RWPE2 (cell line): ENCODE measurements at places on chromosomes 3 and 15.

DNA sequence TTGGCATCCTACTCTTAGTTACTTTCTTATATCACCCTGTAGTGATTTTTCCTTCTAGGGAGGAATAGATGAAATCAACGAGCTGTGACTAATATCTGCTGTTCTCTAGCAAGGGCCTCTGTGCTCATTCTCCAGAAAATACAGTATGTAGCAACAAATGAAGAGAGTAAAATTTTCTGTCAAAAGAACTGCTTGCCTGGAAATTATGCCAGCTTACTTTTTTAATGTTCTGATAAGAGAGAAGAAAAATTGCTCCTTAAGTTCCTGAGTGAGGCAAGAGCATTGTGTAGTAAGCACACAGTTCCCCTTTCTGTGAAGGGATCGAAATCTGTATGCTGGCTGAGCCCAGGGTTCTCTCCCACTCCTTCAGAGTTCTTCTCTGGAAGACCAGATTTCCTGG, 51.4 kb upstream of the GK5 start:
- DNase-seq = no peak

- no peak for DNase-seq
Measured at GRCh38 chr3:66656609-66657008, 155.8 kb upstream of the LRIG1 start.

- no peak for DNase-seq
Measured at GRCh38 chr15:83845230-83845629, 191.3 kb downstream of the ADAMTSL3 start.

GRCh38 chr15:71571641-71572040, 238.7 kb upstream of the NR2E3 start:
- DNase-seq = no peak

GRCh38 chr15:35838424-35839111, 292.6 kb upstream of the DPH6 start:
- no peak for DNase-seq

DNA sequence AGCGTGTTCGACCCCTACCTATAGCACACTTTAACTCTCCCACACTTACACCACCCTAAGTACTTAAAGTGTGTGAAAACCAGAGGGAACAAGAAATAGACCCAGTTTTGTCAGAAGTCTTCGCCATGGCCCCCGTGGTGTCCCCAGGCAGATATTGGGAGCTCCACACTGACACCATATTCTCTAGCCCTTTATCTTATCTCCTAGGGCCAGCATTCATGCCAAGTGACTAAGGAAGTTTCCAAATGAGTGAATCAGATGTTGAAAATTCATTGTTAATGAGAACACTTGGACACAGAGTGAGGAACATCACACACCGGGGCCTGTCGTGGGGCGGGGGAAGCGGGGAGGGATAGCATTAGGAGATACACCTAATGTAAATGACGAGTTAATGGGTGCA, 31.8 kb downstream of the P3H2 start:
- DNase-seq = no peak

GRCh38 chr3:12585970-12586369, 29.1 kb downstream of the MKRN2 start:
- DNase-seq = no peak

DNA sequence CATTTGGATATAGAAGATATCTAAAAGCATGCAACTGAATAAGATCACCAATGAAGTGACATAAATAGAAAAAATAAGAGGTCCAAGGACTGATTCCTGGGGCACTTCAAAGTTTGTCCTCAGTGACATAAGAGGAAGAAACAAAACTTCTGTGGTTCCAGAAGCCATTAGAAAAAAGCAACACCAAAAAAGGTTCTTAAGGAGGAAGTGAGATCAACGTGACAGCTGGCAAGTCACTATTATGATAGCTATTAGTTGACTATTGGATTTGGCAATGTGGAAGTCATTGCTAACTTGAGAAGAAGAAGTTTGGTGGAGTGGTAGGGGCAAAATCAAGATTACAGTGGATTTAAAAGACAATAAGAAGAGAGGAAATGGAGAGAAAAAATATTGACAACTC, 1098.3 kb downstream of the NAALADL2 start:
- DNase-seq = no peak

DNA sequence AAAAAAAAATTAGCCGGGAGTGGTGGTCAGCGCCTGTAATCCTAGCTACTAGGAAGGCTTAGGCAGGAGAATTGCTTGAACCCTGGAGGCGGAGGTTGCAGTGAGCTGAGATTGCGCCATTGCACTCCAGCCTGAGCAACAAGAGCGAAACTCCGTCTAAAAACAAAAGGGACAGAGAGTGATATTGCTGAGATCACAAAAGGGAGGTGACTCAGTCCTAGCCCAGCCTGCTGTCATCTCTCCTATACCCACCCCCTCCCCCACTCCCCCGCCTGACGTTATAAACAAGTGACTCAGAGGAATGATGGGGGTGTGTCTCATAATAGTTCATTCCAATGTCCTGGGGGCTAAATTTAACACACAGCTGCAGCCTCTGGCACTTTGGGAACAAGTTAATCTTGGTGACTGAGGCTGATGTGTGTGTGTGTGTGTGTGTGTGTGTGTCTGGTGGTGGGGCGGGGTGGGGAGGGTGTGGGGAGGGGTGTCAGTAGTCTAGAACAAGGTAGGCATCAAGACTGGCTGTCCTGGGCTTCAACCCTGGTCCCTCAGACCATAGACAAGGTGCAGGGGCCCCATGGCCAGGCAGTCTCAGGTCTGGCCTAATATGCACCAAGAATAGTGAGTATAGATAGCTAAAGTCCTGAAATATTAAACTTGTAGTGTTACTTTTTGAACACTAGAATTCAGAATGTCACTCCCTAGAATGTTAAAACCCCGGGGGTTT, 1.3 kb upstream of the KLHL40 start:
- DNase-seq = peak; percentile 88

DNA sequence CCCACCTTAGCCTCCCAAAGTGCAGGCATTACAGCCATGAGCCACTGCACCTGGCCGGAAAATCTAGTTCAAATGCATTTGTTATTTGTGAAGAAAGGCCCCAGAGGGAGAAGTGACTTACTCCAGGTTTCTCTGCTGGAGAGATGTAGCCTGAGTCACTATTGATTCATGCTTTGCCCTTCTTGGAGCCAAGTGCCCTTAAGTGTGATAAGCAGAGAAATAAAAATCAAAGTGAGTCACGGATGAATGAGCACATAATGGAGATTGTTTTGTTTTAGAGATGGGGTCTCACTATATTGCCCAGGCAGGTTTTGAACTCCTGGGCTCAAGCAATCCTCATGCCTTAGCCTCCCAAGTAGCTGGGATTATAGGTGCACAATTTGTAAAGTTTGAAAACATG, 33.1 kb downstream of the CDC25A start:
- DNase-seq = no peak

GRCh38 chr3:177606891-177607290, 409.6 kb upstream of the TBL1XR1 start:
- DNase-seq = no peak

DNA sequence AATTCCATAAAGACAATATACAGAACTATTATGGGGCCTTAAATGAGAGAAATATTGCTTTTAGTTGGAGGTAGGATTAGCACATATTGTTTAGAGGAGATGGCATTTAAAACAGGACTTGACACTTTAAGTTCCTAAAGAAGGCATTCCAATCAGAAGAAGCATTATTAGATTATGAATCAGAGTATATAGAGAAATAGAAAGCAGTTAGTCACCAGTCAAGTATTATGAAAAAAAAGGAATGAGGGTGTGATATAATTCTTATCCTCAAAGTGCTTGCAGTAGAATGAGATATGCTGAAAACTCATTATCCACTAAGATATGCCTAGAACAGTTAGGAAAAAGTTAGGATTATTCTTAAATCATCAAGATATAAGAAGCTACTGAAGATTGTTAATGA, 456.2 kb downstream of the ZNF385D start:
- no peak for DNase-seq

- DNase-seq = no peak
Measured at GRCh38 chr3:71258526-71258925, 325.0 kb downstream of the FOXP1 start.

GRCh38 chr15:95584088-95584487, 746.4 kb upstream of the NR2F2 start:
- DNase-seq = no peak

- no peak for DNase-seq
Measured at GRCh38 chr3:152232679-152233078, 36.0 kb upstream of the MBNL1 start.

GRCh38 chr3:144175644-144176425, 204.2 kb downstream of the DIPK2A start:
- no peak for DNase-seq

DNA sequence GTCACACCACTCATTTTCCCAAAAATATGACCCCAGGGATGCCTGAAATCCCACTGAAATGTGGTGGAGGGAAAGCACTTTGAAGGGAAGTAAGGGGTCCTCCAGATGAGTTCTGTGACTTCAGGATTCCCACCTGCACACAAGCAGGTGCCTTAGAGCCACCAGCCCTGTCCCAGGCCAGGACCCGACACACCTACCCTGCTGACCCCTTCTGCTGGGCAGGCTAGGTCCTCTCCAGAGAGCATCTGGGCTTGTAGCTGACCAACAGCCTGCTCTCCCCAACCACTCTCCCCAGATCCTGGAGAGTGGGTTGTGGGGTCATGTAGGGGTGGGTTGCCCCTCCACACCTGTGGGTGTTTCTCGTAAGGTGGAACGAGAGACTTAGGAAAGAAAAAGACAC, 14.9 kb upstream of the CILP start:
- DNase-seq = no peak

DNA sequence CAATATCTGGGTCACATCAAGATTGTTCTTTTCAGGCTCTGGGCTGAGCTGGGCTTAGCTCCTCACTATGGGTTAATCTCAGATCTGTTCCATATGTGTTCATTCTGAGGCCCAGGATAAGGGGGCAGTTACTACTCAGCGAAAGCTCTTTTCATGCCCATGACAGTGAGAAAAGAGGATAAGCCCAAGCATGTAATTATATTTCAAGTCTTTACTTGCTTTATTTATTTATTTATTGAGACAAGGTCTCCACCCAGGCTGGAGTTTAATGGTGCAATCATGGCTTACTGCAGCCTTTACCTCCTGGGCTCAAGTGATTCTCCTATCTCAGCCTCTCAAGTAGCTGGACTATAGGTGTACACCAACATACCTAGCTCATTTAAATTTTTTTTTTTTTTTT, 44.7 kb upstream of the SELENOK start:
- DNase-seq = no peak

DNA sequence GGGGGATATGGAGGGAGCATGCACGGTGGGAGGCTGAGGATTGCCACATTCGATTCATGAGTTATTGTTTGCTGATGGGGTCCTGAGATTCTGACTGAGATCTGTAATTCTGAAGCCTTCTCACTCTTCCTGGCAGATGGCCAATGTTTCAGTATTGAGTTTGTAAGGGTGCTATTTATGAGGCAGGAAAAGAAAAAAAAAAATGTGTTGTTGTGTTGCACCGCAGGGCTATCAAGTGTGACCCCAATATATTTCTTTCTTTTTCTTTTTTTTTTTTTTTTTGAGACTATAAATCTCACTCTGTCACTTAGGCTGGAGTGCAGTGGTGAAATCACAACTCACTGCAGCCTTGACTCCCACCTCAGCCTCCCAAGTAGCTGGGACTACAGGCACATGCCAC, 3.2 kb upstream of the SENP2 start:
- no peak for DNase-seq

- peak; percentile 98 for DNase-seq
Measured at GRCh38 chr3:9396301-9396631, 1.1 kb upstream of the SETD5 start.

DNA sequence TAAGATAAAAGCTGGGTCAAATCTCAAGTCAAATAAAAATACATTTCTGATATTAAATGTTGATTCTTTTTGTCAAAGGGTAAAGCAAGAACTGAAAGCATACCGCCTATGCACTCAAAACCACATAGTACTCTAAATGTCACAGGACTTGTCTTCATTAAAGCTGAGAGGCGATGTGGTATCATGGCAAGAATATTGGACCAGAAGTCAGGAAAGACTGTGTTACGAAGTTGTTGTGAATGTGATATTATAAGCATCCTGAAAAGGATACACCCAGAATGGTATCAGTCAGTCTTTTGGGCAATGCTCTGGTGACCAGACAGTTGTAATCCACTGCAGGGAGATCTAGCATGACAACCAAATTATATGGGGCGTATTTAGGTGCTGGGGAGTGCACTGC, 33.8 kb downstream of the TIGIT start:
- no peak for DNase-seq

- no peak for DNase-seq
Measured at GRCh38 chr15:23570486-23570885, 5.0 kb downstream of the MKRN3 start.

DNA sequence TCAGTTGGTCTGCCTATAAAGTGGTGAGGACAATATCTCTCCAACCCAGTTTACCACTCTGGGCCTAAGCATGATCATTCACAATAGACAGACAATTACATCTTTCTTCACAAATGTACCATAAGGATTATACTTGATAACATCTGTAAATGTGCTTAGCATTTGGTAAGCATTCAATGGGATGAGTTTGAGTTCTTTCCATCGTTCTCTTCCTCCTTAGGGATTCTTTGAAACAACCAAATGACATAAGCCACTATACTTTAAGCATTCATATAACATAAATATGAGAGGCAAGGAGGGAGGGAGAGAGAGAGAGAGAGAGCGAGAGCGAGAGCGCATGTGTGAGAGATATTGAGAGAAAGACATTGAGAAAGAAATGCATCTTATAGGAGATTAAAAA, 303.3 kb upstream of the CBLB start:
- DNase-seq = no peak

DNA sequence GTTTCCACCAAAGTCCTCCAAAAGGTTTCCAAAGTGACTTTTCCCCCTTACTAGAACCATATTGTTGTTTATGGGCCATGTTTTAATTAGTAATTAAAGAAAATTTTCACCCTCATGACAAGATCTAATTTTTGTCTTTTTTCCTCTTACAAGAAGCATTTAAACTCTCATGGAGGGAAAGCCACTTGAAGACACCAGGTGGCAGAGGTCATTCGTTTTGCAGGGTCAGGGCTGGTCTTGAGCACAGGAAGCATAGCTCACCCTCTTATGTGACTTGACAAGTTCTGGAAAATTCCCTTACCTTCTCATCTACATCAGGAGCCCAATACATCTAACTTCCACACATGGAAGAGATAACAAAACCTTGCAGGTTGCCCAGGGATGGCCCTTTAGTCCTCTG, 163.7 kb downstream of the GREM1 start:
- no peak for DNase-seq

GRCh38 chr3:67897351-67898336, 243.2 kb upstream of the SUCLG2 start:
- no peak for DNase-seq

- peak; percentile 41 for DNase-seq
Measured at GRCh38 chr15:29133791-29134190, 135.8 kb downstream of the NSMCE3 start.

GRCh38 chr3:110327870-110328269, 743.7 kb upstream of the NECTIN3 start:
- DNase-seq = no peak

GRCh38 chr3:48299746-48300712, 33.4 kb downstream of the SPINK8 start:
- DNase-seq = no peak

DNA sequence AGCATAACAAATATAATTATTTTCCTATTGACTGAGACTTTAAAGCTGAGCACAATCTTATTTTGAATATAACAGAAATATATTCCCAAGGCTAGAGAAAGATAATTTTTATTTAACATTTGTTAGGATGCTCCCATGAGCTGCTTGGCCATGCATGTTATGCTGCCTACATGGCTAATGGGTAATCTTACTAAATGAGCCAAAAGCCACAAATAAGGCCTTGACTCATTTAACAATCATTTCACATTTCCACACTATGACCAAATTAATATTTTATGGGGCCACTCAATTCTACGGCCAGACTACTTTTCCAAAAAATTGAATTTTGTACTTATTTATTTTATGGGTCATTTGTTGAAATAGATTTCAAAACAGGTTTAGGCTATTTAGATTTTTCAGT, 141.7 kb downstream of the MEIS2 start:
- no peak for DNase-seq
